MG63 (cell line): ENCODE measurements at places on chromosomes 1 and 21.

DNA sequence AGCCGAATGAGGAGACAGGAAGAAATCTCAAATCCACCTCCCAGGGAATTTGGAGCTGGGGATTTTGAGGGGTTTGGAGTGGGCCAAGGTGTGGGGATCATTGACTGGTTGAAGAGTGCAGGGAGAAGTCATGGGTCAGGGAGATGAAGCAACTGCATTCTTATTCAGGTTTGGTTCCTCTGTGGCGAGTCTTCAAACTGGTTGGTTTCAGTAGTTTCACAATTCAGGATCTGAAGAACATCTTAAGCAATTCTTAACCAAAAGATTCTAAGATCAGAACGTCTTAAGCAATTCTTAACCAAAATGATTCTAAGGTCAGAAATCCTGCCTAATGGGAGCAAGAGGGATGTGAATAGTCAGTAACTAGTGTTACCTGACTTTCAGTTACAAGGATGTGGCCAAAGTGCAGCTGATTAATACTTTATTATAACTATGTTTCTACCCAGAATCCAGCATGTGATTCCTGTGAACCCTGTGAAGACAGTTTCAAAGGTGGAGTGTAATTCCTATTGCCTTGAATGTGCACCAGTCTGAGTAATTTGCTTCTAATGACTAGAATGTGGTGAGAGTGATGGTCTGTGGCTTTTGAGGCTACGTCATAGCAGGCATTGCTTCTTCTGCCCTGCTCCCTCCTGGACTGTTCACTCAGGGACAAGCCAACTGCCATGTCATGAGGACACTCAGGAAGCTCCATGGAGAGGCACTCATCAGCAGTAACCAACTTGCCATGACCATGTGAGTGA, 61.2 kb downstream of the OLFML3 start:
- no peak for DNase-seq

DNA sequence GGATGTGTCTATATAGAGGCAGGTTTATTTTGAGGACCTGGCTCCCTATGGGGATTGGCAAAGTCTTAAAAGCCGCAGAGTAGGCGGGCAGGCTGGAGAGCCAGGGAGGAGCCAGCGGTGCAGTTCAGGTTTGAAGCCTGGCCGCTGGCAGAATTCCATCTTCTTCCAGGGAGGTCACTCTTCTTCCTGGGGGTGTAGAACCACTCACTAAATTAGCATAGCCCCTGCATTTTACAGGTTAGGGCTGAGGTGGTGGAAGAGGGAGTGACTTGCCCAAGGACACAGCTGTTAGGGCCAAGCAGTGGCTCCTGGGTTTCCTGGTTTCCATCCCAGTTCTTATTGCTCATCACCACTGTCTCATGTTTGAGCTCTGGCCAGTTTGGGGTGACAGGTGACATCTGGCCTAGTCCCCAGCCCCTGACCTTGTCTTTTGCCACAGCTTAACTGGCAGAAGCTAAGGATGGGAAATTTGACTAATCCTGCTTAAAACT, 1.4 kb downstream of the PINK1 start:
- peak; percentile 63 for DNase-seq

- DNase-seq = no peak
These were observed 2.4 kb upstream of the PADI4 start for GRCh38 chr1:17305576-17306095.

- DNase-seq = no peak
These were observed 88.2 kb downstream of the NFIA start for GRCh38 chr1:61170328-61171238.

DNA sequence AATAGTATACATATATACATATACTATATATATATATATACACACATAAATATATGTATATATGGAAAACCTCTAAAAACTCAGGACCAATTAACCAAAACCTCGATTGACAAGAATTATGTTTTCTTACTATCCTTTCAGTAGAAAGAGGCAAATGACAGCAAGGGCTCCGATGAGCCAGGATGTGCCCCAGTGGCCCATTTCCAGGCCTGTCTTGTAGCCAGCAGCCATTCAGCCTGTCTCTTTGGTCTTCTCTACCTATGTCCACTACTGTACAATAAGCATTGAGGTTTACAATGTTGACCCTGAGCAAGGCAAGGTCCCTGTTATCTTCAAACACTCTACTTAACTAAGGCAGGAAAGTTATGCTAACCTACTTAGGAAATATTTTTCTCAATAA, 9.8 kb downstream of the KCNA2 start:
- no peak for DNase-seq

DNA sequence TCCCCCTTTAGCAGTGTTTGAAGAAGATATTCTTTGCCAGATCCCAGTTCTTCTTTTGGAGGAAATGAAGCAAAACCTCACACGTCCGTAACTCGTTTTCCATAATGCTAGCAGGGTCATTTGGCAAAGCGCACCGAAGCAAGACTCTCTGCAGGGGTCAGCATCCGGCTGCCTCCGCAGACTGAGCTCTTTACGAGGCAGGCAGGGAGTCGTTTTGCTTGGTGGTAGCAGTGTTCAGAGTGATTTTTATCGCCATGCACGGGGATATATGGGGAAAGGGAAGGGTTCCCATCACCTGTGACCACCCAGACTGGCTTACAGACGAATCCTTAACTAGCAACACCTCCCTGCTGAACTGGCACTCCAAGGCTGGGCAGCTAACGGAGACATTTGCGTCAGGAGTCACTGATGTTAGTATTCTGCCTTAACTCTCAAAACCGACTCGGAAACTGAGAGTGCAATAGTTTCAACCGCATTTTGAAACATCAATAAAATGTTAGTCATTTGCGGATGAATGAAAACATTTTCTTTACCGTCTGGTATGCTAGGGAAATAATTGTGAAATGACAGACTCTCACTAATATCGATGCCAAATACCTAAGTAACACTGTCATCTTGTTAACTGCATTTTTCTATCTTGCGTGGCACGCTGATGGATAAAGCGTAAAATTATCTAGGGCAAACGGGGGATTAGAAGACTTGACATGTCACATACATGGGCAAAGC, 2.2 kb upstream of the NEGR1 start:
- DNase-seq = peak; percentile 72

- DNase-seq = no peak
These were observed 72.5 kb upstream of the RAB3GAP2 start for GRCh38 chr1:220344745-220345144.

DNA sequence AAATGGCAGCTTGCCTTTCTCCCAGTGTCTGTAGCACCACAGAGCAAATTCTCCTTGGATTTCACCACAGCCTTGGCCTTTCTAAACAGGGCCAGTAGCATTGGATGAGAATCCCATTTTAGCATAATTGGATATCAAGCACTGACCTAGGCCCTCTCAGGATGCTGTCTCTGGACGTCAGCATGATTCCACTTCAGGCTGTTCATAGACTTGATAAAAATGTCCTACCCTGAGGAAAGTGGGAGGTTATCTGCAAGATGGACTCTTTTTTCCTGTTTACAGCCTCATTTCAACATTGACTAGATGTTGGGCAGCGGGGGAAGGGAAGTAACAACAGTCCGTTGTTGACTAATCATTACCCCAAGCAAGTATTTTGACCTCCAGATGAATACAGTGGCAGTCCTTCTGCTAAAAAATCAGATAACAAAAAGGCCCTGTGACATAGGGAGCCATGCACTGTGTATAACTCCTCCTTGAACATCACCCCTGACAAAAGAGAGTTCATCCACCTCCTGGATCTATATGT, 5.2 kb downstream of the NPL start:
- no peak for DNase-seq

GRCh38 chr1:1388078-1388472, 11.1 kb downstream of the CCNL2 start:
- DNase-seq = no peak

DNA sequence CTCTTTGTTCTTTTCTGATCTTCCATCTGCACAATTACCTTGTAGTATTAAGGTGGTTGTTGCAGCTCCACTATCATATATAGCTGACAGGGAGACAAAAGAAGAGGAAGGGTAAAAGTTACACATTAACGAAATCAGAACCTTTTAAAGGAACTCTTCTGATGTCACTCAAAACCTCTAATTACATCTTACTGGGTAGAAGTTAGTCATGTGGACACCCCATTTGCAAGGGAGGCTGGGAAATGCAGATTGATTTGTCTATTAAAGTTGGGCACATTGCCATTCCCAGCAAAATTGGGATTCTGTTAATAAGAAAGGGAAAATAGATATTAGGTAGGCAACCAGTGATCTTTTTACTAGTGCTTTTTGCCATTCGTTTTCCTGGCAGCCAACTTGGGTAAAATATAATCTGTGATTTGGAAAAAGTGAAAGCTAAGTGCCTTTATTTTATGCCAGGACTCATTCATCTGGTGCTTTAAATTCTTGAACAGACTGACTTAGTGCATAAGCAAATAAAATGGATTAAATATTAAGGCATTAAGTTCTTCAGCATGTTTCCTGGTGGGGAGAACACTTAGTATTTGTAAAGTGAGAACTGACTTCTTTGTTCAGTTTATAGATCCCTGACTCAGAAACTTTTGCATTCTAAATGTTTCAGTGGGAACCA, 71.3 kb downstream of the DNM3 start:
- no peak for DNase-seq

DNA sequence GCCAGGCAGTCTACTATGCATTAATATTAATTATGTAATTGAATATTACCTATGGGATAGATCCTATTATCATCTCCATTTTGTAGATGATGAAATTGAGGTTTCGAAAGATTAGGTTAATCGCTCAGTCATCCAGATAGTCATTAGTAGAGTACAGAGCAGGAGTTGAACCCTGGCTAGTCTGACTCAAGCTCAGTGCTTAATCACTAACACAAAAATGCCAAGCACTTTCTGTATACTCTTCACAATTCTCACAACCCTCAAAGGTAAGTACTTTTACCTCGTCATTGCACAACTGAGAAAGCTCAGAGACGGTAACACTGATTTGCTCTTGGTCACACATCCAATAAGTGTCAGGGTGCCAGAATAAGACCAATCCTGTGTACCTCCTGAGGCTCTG, 280.2 kb upstream of the PLXNA2 start:
- DNase-seq = no peak

DNA sequence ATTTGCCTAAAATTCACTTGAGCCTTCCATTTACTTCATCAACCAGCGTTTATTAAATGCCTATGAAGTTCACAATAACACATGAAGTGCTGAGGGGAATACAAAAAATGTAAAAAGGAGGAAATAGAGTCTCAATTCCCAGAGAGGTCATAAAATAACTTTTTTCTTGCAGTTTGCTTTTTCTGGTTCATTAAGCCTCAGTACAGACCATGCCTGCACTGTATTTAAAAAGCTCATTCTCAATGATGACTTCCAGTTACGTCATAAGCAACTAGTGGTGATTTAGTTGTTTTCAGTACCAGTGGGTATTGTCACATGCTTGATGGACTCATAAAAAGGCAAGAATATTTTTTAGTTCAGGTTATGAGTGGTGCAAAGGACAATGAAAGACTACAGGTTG, 160.1 kb upstream of the UBE2U start:
- no peak for DNase-seq

DNA sequence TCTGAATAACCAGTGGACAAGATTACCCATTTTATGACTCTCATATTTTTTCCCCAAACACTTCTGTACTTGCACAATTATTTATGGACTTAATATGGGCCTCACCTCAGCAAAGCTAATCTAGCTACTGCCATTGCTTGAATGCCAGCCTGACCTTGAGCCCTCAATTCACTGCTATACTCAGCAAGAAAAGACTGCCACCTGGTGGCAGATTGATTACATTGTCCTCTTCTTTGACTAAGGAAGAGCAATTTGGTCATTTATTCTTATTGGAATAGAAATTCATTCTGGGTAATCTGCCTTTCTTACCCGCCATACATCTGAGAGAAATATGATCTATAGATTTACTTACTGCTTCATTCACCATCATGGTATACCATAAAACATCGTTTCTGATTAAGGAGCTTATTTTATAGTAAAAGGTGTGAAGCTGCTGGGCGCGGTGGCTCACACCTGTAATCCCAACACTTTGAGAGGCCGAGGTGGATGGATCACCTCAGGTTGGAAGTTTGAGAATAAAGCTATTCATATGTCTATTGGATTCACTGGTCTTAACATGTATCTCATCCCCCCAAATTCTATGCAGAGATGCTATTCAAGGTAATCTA, 32.9 kb upstream of the DIPK1A start:
- peak; percentile 28 for DNase-seq

- DNase-seq = peak; percentile 56
These were observed 48.8 kb downstream of the ZBTB40 start for GRCh38 chr1:22500471-22500870.

DNA sequence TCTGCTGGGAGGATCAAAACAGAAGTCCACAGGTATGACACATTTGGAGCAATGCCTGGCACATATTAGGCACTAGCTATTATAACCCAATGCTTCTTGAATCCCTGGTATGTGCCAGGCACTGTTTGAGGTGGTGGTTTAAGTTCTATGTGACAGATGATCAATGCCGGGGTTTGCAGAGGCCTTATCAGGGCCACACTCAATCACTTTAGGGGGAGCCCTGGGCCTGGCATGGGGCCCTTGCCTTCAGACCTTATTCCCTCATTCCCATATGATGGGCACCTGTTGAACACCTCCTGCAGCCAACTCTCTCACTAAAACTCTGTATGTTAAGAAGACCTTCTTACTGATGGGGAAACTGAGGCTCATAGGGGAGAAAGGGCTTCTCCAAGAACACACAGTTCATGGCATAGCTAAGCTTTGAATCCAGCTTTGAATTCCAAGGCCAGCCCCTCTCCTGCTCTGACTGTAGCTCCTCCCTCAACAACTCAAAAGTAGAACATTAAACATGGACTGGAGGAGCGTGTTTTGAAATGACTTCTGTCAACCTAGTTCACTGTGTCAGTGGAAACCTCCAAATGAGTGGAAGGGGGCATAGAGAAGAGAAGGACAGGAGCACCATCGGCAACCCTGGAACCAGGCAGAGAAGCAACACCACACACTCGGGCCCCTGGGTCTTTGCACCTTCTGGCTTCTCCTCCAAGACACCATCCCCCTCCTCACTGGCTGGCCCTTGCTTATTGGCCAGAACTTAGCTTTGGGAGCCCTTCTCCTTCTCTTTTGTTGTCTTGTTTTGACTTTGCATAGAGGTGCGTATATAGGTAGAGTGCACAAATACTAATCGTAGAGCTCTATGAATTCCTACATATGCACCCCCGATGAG, 6.6 kb upstream of the IFFO2 start:
- no peak for DNase-seq

GRCh38 chr21:29481641-29482040, 182.9 kb downstream of the BACH1 start:
- peak; percentile 30 for DNase-seq

DNA sequence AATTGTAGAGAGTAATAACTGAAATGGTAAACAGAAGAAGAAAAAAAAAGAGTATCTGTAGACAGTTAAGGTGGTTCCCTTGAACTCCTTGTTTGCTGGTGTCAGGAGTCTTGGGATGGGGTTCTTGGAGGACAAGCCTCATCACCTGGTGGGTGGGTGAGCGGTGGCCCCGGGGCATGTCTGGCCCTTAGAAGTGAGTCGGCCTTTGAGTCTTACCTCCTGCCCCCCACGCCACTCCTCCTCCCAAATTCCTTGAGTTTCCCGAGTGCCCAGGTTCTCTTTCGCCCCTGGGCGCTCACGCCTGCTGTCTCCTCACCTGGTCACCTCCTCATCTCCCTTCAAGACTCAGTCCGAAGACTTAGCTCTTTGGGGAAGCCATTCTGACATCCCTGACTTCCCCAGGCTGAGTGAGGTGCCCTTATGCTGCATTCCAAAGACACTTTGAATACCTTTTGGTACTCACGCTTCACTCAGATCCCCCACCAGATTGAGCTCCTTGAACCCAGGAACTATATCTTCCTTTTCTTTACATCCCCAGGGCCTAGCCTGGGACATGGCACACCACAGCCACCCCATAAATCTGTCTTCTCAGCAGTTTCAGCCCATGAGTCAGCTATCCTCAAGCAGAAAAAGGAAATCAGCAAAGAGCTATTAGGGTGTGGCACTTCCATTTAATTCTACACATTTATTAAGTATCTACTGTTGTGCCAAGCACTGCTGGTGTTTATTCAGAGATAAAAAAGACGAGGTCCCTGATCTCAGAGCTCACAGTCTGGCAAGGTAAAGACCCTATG, 13.5 kb upstream of the IKBKE start:
- DNase-seq = no peak
